ENCODE measurements at places on chromosomes 7 and 10.

- no peak for DNase-seq
These were observed 15.4 kb upstream of the CDK6 start for GRCh38 chr7:92851732-92852131.

DNA sequence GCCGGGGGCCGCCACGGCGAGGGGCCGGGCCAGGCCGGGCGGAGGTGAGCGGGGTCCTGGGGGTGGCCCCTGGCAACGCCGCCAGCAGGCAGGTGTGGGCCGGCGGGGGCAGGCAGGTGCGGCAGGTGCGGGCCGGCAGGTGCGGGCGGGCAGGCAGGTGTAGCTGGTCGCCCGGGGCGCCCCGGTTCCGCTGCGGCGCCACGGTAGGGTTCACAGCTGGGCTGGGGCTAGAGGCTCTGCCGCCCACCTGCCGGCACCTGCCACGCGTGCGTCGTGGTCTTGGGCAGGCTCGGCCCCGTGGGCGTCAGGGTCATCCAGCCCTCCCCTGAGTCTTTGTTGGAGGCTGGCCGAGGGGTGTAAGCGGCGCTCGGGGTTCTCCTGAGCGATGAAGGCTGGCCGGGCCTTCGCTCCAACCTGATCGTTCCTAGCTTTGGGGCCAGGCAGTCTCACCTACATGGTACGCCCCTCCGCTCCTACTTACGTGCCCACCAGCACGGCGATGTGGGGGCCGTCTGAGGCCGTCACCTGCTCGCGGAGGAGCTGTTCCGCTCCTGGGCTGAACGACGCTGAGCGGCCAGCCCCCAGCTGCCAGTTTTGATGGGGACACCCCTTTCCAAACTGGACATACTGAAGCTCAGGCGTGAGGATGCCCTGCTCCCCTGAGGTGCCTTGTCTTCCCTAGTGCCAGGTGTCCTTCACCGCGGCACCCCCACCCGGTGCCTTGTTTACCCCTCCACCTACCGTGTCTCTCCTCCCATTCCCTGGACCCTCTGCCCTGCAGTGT, 493 bp downstream of the ZMIZ2 start:
- DNase-seq: peak; percentile 67

- no peak for DNase-seq
These were observed 382.0 kb upstream of the STEAP1 start for GRCh38 chr7:89772276-89772675.

- no peak for DNase-seq
These were observed 43.1 kb upstream of the SEMA3A start for GRCh38 chr7:84237533-84238173.

DNA sequence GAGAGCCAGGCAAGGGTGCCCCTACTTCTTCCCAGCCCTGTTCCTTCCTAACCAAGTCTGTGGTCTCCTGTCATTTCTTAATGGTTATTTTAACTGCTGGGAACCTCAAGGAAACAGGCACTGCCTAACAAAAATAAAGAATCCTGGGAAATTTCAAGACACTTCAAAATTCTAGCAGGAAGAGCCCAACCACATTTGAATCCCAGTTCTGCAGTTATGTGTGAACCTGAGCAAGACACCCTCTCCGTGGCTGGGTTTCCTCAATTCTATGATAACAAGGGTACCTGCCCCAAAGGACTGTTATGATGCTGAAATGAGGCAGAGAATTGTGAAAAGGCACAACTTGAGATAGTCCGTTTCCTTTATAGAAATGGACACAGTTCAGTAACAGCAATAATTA, 36.2 kb upstream of the DUSP5 start:
- DNase-seq: no peak

DNA sequence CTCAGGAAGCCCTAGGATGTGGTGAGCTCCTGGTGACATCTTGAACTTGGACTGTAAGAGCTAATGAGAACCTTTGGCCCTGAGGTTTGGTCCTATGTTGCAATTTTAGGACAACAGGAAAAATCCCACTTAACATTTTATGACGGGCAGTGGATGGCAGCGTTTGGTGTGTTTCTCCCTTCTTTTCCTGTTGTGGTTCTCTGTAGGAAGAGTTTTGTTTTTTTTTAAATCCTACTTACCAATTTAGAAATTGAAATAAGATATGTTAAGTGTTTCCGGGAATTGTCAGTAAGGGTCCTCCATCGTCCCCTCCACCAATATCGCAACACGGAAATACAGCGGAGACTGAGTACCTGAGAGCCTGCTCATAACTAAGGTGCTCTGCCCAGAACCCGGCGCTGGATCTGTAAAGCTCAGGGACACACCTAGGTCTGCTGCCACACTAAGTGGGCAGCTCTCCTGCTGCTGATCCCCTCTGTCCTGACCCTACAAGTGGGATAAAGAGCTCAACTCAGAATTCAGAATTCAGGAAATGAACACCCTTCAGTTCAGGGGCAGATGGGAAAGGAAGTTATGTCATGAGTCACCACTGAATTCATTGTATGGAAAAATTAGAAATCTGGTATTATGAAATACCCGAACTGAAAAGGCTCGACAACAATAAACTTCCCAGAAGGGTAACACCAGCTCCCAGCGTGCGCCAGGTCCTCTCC, 9.1 kb upstream of the PROSER2 start:
- no peak for DNase-seq

DNA sequence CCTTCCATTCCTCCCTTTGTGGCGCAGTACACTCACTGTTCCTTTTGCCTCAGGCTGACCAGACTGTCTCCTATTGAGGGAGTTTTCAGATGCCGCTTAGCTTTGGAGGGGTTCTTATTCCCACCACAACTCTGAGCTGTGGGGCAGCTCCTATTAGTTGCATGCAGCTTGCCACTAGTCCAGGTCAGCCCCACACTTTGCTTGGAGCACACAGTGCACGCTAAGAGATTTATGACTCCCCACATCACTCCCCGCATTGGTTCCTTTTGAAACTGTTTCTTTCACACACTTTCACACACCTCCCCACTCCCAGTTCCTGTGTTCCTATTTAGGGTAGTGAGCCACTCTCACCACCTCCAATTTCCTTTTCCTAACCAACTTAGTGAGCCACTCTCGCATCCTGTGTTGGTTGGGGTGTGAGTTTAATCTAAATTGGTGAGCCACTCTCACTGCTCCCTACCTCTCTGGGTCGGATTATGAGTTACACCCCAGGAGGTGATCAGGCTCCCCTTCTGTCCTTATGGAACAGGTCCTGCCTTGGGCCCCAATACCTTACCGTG, 10.4 kb upstream of the ZNF485 start:
- DNase-seq: no peak

GRCh38 chr10:97406064-97406463, 4.9 kb upstream of the RRP12 start:
- DNase-seq: no peak

- DNase-seq: peak; percentile 57
These were observed 67.8 kb downstream of the EGFR start for GRCh38 chr7:55086413-55087201.

- DNase-seq: no peak
These were observed 23.5 kb upstream of the PTN start for GRCh38 chr7:137366995-137367394.

DNA sequence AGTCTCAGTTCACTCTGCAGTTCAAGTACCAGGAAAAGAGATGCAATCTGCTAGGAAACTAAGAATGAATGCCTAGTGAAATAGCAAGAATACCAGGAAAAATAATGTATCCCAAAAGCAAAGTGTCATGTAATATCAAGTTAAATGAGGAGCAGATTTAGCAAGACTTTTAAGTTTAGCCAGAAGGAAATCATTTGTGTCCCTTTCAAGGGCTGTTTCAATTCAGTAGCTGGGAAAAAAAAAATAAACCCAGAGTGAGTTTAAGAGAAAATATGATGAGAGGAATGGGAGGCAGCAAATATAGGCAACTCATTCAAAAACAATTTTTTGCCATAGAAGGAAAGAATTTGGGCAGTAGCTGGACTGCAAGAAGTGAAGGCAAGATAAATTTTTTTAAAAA, 135.8 kb downstream of the DGKB start:
- DNase-seq: no peak

- DNase-seq: no peak
These were observed 53.8 kb downstream of the TMEM26 start for GRCh38 chr10:61399406-61399805.

DNA sequence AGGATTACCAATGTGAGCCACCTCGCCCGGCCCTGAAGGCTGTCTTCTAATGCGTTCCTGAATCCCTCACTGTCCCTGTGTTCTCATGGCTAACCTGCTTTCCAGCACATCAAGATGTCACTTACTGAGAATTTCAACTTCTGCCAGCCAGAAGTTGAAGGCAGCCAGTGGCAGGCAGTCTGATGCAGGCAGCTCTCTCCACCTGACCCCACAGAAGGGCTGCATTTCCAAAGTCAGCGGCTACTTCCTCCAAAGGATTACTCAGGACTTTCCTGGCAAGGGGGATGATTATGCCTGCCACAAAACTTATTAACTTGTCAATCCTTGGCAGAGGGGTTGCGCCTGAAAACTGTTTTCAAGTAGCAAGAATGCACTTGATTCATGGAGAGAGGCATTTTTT, 1219.4 kb downstream of the TYW1 start:
- DNase-seq: no peak

All from SK-N-SH (cell line).